ENCODE measurements at places on chromosomes 7 and 10. TPM values are rescaled to one million over a fixed set of nuclear protein-coding genes. Genes with fewer than 3 reads are reported as not detected.

The AFAP1L2 gene
- total RNA-seq, result 0.07 TPM

The SFRP5 gene
- 0.40 TPM for total RNA-seq

The CALN1 gene
- total RNA-seq, result 2.2 TPM

The CYP2C18 gene
- total RNA-seq, result not detected

The IL6 gene
- total RNA-seq, result 0.94 TPM

The ANKRD30A gene
- not detected for total RNA-seq

The ALDH18A1 gene
- total RNA-seq, result 64.0 TPM

The LHFPL3 gene
- not detected for total RNA-seq

The SORCS1 gene
- total RNA-seq, result 2.7 TPM

The FAM180A gene
- total RNA-seq, result not detected

The FXYD4 gene
- total RNA-seq, result not detected

The GNAT3 gene
- not detected for total RNA-seq

The OR13A1 gene
- total RNA-seq, result 0.13 TPM

The MSMB gene
- total RNA-seq, result not detected

The LDB3 gene
- not detected for total RNA-seq

The SNX13 gene
- total RNA-seq, result 25.3 TPM

The YKT6 gene
- 73.2 TPM for total RNA-seq

The ZNF212 gene
- 18.0 TPM for total RNA-seq

The PTF1A gene
- not detected for total RNA-seq

The CTAGE15 gene
- total RNA-seq, result not detected

The GRID2IP gene
- not detected for total RNA-seq

The NPC1L1 gene
- 0.02 TPM for total RNA-seq

The ATE1 gene
- 9.4 TPM for total RNA-seq

The SKIDA1 gene
- total RNA-seq, result 1.0 TPM
